GM23248 (cell line): ENCODE measurements at places on chromosomes 2 and 18.
A peak's percentile ranks its signal among the peaks of the same experiment; 100 is the strongest.

- no peak for DNase-seq
Measured at GRCh38 chr18:54125429-54125828, 99.0 kb downstream of the MBD2 start.

GRCh38 chr2:236959036-236959435 is 126.7 kb upstream of the COPS8 start:
- no peak for DNase-seq

GRCh38 chr2:100524331-100524730 is 38.5 kb upstream of the PDCL3 start:
- peak; percentile 20 for DNase-seq

GRCh38 chr2:215684448-215685237 is 248.8 kb upstream of the FN1 start:
- peak; percentile 86 for DNase-seq

DNA sequence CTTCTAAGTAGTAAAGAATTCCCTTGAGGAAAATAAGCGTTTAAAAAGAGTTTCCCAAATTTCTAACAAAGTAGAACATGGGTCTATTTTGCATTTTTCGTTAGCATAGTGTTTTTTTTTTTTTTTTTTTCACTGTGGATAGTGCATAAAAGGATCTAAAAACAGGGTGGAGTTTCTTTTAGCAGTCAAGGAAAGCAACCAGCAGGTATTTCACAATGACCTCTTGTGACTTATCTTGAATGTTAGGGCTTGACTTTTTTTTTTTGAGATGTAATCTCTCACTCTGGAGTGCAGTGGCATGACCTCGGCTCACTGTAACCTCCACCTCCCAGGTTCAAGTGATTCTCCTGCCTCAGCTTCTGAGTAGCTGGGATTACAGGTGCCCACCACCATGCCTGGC is 14.9 kb upstream of the DGKD start:
- DNase-seq = no peak

DNA sequence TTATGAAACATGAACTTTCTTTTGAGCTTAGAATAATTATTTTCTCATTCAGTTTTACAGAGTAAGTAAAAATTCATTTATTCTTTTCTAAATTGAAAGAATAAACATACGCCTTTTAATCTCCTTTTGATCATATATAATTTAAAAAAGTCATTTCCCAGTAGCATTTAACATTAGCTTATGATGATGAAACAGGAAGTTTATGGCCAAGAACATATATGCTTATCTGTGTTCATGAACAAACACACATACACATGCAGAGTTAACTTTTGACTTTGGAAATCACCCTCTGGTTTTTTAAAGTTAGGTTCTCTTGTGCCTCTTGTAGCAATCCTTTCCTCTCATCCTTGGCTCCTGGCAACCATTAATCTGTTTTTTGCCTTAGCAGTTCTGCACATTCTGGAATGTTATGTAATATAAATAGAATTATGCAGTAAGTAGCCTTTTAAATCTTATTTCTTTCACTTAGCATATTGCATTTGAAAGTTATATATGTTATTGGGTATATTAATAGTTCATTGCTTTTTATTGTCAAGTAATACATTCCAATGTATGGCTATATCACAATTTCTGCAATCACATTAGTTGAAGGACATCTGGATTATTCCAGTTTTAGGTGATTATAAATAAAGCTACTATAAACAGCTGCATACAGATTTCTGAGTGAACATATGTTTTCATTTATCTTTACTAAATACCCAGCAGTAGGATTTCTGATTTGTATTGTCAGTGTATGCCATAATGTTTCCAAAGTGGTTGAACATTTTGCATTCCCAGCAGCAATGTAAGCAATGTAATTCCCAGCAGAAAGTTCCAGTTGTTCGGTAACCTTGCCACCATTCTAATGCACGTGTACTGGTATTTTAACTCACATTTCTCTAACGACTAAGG is 210.3 kb downstream of the ZRANB3 start:
- no peak for DNase-seq

DNA sequence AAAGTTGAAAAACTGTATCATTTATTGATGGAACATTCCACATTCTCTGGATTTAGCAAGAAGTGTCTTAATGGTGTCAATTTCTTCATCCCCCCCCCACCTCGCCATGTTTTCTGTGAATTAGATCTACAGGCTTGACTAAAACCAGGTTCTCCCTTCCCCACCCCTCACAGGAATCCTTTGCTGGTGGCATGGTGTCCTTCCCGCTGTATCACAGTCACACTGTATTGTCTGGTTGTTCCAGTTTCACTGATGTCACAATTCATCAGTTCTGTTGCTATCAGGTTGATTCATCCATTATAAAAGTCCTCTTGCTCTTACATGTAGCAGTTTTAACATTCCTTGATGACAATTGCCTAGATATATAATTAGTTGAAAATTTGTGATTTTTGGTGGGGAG is 6.1 kb upstream of the SNORC start:
- DNase-seq = no peak

- DNase-seq = peak; percentile 53
Measured at GRCh38 chr2:172256886-172257285, 154.2 kb upstream of the DLX2 start.

GRCh38 chr2:75592030-75592429 is 31.3 kb upstream of the EVA1A start:
- DNase-seq = peak; percentile 91

DNA sequence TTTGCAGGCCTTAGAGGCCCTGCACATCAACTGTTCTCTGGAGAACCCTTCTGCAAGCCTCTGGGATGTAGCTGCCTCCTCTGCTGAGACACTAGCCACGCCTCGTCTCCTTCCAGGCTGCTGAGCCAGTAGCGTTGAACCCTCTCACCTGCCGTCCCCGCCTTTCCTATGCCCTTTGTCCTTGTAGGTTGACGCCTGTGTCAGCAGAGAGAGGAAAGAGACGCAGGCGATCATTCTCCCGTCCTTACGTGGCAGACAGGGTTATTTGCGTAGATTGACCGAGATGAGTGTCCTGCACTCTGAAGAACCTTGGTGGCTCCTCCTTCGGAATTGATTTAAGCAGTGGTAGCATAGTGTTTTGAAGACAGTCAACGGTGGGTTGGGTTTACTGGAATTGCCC is 27.8 kb downstream of the ID2 start:
- no peak for DNase-seq
